NCI-H524 (cell line): ENCODE measurements at places on chromosomes 4 and X.

DNA sequence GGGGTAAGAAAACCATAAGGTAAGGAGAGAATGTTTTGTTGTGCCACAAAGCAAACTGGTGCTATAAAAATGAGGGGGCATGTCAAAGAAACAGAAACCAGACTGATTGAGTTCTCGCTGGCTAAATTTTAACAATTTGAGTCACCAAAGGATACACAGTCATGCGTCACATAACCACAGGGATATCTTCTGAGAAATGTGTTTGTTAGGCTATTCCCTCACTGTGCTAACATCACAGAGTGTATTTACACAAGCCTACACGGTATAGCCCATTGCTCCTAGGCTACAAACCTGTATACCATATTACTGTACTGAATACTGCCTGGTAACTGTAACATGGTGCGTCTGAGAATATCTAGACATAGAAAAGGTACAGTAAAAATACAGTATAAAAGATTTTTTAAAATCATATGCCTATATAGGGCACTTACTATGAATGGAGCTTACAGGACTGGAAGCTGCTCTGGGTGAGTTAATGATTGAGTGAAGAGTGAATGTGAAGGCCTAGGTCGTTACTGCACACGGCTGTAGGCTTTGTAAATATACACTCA is 50.1 kb downstream of the FBXW7 start:
- no peak for DNase-seq

DNA sequence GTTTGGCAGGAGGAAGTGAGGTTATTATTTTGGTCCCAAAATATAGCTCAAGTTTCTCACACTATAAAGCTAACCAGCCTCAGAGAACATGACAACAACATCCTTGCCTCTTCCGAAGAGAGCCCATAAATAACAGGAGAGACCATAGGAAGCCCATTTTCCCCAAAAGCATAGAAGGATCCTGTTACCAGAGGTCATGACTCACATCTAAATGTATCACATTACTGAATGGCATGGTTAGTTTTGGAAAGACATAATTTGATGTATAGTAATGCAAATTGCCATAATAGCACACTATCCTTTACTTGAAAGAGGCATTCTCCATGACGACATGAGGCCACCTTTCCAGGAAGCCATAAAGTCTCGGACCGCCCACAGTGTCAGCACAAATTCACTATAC is 238.8 kb upstream of the GRIA3 start:
- no peak for DNase-seq

DNA sequence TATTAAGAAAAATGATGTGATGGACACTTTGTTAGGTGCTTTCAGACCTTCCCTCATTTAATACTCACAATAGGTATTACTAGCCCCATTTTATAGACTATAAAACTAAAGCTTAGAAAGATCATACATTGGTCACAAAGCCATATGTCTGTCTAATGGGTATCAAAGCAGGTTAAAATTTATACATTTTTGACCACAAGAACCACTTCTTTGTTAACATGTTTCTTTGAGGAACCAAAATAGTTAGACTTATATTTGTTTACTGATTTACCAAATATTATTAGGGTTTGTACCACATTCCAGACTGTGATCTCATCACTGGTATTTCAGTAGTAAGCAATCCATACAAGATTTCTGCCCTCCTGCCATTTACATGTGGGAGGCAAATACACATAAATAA is 363.3 kb downstream of the NAF1 start:
- DNase-seq: no peak

DNA sequence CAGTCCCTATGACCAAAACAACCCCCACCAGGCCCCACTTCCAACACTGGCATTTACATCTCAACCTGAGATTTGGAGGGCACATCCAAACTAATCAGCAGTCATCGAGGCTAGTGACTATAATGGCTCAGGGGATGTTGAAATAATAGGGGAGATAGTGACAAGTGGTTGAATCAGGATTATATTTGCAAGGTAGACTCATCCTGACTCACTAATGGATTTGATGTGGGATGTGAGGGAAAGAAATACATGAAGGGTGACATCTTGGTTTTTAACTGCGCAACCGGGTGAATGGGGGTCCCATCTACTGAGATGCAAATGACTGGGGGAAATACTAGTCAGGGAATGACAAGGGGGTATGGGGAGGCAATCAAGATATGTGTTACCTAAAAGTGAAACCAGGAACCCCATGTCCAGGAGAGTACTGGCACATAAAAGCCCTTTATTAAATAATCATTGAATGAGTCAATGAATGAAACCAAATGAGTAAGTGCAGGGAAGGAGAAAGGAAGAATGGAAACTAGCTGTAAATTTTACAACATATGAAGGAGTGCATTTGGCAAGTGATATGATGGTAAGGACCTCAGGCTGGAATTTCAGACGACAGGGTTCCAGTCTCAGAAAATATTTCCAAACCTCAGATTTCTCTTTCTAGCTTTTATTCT is 78.3 kb downstream of the PARM1 start:
- DNase-seq: no peak

DNA sequence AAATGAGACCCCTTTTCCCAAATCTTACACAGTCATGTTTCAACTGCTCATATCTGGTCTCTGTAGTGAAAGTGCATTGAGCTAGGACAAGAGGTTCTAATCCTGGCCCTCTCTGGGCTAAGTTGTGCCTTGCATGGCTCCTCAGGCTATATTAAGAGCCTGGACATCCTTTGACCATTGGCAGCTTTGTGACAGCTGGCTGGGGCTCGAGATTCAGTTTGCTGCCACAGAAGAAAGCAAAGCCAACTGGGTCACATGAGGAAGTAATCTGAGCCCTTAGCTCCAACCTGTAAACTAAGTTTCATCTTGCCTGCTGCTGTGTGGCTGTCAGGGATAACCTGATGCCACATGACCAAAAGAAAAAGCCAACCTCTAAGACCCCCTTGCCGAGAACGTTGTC is 51.8 kb upstream of the JADE1 start:
- DNase-seq: peak; percentile 77

DNA sequence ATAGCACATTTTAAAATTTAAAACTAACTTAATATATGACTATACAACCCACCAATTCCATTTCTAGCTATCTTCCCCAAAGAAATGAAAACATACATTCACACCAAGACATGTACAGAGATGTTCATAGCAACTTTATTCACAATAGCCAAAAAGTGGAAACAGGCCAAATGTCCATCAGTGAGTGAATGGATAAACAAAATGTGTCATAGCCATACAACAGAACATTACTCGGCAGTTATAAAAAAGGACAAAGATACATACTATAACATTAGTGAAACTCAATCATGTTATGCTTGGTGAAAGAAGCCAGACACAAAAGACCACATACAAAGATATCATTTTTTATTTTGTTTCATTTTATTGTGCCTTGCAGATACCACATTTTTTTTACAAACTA is 396.8 kb downstream of the PACRGL start:
- DNase-seq: no peak

- DNase-seq: no peak
These were observed 53.6 kb upstream of the MSX1 start for GRCh38 chr4:4805887-4806286.

GRCh38 chrX:54808109-54808604 is 612 bp downstream of the MAGED2 start:
- peak; percentile 92 for DNase-seq

GRCh38 chrX:108437349-108438109 is 693 bp downstream of the COL4A6 start:
- DNase-seq: no peak

DNA sequence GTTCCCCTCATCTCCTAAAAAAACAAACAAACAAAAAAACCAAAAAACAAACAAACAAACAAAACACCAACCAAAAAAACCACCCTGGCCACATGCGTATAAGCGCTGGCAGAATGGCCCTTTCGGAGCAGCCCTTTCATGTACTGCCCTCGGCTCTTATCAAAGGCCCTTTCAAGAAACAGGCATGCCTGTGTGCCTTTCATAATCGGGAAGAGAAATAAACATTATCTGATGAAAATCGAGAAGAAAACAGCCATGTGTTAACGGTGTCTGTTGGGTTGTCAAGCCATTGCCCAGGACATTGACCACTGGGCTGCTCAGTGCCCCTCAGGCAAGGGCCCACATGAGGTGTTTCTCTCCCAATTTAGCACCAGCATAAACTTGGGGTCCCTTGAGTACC is 68.3 kb downstream of the PJA1 start:
- DNase-seq: no peak

DNA sequence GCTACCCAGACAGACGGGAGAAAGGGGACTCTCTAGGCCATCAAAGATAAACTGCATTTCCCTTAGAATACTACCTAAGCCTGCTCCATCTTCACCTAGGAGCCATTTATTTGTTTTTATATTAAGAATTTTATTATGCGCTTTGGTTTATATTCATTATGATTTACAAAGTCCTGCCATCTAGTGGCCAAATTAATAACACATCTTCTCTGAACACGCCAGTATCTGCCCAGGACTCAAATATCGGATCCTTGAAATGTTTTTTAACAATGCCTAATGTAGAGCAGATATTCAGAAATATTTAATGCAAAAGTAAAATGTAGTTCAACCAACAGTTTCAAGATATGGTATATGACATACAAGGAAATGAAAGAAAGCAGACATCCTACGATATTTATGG is 20.8 kb upstream of the PRPS2 start:
- peak; percentile 25 for DNase-seq
